ENCODE measurements at places on chromosomes 16 and 17.
A peak's percentile ranks its signal among the peaks of the same experiment; 100 is the strongest.

GRCh38 chr16:1377406-1378010, 25.8 kb downstream of the GNPTG start:
- DNase-seq = no peak

DNA sequence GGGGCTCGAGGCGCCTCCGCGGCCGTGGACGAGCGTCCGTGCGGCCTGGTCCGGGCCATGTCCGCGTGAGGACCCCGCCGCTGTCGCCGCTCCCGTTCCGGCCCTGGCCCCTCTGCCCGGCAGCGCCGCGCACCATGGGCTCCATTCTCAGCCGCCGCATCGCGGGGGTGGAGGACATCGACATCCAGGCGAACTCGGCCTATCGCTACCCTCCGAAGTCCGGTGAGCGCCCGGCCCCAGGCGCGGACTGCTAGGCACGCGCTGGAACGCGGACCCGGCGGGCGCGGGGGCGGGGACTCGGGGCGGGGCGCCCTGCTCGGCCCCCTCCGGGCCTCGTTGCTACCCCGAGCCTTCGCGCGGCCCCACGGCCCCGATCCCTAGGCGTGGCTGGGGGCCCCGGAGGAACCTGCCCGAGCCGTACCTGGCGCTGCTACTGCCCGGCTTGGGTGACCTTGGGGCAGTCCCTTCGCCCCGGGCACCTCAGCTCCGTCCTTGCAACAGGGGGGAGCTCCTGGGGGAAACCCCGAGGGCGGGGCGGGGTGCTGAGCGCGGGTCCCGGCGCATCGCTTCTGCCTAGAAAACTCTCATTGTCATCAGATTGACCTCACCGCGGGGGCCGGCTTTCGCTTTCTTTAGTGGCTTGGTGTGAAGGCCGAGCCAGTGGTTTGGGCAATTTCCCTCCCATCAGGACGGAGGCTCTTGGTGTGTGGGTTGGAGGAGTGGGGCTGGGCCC, 367 bp downstream of the MGRN1 start:
- DNase-seq = peak; percentile 76

DNA sequence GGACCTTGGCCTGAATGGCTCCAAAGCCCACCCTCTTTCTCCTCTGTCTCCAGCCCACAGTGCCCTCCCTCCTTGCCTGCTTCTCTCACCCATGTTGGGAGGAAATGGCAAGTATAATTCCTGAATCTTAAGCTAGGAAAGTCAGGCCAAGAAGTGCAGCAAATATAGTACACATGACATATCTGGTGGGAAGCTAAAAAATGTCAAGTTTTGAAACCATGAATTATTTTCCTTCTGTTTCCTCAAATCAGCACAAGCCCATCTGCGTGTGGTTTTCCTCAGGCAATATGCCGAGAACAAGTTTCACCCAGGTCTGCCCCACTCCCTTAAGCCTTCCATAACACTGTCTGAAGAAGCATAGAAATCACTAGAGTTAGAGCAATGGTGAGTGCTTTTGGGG, 502.8 kb upstream of the CDH11 start:
- no peak for DNase-seq

GRCh38 chr17:28406473-28406814, 432 bp upstream of the SLC46A1 start:
- DNase-seq = no peak

DNA sequence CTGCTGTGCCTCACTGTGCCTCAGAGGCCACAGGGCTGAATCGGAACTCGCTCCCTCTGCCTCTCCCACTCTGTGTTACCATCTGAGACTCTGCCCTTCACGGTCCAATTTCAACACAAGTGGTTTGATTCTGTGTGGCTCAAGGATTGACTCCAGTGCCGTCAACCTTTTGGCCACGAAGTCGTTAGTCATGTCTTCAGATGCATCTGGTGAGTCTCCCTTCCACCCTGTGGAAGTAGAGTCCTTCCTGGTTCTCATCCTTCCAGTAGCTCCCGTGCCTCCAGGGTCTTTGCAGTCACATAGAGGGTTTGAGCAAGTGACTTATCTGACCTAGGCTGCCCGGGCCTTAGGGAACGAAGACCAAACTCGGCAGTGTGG, 51.2 kb downstream of the PGS1 start:
- DNase-seq = no peak

- DNase-seq = no peak
Measured at GRCh38 chr16:845351-845745, 44.8 kb upstream of the GNG13 start.

GRCh38 chr17:28533091-28533807, 19.2 kb downstream of the UNC119 start:
- DNase-seq = no peak

- DNase-seq = no peak
Measured at GRCh38 chr17:43658900-43659299, 2.8 kb downstream of the MEOX1 start.

- no peak for DNase-seq
Measured at GRCh38 chr17:15456972-15457722, 10.3 kb downstream of the CDRT4 start.

DNA sequence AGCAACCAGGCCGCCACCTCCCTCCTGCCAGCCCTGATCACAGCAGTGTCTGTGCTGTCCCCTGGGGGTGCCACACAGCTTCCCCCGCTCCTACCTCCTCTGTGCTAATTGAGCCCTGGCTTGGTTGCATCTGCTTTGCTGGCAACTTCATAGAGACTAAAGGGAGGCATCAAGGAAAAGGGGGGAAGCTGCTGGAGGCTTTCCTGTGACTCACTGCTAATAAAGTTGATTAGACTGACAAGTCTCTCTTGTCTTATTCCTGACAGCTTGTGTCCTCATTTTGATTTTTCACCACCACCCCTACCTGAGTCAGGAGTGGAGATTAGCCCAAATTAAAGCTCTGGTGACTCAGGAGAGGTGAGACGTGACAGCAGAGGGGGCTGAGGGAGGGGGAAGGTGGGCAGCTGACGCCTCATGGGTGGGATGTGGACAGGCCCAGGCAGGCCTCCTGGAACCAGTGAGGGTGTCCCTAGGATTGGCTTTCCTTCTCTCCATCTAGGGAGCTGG, 310.0 kb downstream of the CBLN1 start:
- no peak for DNase-seq

- DNase-seq = no peak
Measured at GRCh38 chr17:42924891-42925290, 24.3 kb downstream of the G6PC1 start.

GRCh38 chr17:57924677-57925076, 30.5 kb downstream of the CUEDC1 start:
- DNase-seq = no peak

DNA sequence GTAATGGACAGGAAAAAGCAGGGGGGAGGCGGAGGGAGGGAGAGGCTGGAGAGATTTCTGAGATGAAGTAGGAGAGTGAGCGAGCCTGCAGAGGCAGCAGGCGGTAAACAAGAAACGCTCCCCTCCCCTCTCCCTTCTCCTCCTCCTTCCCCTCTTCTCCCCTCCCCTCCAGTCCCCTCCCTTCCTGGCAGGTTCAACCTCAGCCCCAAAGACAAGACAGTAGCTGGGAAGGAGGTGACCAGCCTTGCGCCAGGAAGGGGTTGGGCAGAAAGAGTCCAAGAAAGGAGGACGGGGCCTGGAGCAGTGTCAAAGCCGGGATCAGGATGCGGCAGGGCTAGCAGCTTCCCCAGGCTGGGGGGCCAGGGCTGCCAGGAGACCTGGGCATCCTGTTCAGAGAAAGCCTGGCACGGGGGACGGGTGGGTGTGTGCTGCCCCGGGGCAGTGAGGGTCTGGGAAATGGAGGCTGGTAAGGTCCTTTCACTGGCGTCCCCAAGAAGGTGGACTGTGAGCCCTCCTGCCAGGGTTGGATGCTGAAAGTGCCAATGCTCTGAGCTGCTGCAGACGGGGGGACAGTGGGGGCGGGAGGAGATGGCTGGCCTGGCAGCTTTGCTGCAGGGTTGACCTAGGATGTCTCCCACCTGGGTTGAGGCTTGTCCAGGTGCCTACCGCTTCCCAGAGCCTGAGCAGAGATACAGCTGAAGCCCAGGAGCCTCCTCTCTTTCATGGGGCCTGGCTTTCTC, 261.6 kb upstream of the TNRC6C start:
- no peak for DNase-seq

- no peak for DNase-seq
Measured at GRCh38 chr17:46139432-46140210, 53.6 kb downstream of the KANSL1 start.

DNA sequence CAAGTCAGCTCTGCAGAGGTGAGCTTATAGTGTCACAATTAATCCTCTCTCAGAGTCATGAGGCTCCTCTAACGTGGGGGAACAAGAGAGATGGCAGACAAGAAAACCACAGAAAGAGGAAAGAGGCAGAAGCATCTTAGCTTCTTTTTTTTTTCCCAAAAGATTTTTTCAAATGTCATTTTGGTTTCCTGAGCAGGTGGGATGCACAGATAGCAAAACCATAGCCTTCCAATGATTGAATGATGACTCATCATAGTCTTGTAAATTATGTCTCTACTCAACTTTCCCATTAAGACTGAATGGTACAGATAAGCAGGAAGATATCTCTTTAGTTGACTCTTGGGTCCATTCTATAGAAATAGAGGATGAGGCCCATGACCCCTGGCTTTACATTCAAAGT, 162.8 kb upstream of the ZFHX3 start:
- no peak for DNase-seq

DNA sequence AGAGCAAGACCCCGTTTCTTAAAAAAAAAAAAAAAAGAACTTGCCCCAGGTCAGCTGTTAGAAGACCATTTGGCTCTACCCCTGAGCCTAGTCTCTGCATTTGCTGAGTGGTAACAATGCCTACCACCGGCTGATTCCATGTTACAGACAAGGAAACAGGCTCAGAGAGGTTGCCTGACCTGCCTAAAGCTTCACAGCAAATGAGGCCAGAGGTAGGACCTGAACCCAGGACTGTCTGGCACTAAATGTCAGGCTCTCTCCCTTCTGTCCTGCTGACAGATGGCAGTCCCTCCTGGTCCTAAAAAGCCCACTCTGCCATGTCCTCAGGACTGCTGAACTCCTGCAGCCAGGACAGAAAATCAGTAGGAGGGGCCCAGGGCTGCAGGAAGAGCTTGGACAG, 5.8 kb downstream of the STX1B start:
- no peak for DNase-seq

DNA sequence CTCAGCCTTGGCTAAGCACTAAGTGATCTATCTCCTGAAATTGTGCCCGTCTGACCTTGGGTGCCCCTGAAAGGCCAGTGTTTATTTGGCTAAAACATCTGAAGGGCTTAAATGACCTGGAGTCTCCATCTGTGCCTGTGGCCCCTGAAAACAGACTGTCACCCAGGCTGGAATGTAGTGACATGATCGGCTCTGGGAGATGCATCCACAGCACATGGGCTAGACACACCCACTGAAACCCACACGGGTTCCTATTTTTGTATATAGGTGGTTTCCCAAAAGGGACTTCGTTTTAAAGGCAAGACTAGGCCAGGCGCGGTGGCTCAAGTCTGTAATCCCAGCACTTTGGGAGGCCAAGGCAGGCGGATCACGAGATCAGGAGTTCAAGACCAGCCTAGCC, 13.5 kb downstream of the CEP295NL start:
- DNase-seq = peak; percentile 22

DNA sequence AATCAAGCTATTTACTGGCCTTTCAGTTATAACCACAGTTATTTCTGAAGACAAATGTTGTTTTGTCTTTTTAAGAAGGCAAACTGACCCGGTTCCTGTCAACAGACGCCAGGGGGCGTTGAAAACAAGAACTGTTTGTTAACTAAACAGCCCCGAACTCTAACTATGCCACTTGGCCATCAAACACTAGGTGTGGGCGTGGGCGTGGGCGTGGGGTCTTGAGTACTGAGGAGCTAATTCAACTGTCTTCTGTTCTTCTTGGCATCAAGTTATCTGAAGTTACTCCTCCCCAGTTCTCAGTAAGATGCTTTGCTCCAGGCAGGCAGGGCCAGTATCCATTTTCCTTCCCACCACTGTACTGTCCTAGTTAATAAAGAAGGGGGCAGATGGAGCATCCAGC, 63.3 kb upstream of the MTMR4 start:
- DNase-seq = peak; percentile 60

GRCh38 chr17:1452836-1453235, 3.2 kb downstream of the CRK start:
- no peak for DNase-seq

DNA sequence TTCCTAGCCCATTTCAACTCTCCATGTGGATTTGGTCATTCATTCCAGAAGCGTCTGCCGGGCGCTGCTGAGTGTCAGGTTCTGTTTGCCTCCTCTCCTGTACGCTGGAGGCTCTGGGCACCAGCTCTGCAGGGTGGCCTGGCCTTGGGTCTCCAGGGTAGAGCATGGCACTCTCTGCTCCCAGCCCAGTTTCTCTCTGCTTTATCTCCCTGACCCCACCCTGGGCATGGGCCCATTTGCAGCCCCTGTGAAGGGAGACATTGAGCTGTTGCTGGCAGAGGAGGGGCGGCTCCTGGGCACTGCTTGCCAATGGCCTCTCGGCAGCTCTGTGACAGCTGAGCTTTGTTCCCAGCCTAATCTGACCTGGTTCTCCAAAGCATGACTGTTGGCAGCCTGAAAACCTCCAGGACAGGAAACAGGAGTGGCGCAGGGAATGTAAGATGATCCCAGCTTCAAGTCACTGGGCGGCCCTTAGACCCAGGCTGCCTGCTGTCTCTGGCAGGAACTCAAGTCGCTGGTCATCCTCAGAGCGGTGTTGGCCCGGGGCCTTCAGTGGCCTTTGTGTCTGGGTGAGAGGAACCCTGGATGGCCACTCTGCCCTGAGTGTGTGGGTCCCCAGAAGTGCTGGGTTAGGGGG, 146.8 kb downstream of the SEC14L1 start:
- DNase-seq = no peak

DNA sequence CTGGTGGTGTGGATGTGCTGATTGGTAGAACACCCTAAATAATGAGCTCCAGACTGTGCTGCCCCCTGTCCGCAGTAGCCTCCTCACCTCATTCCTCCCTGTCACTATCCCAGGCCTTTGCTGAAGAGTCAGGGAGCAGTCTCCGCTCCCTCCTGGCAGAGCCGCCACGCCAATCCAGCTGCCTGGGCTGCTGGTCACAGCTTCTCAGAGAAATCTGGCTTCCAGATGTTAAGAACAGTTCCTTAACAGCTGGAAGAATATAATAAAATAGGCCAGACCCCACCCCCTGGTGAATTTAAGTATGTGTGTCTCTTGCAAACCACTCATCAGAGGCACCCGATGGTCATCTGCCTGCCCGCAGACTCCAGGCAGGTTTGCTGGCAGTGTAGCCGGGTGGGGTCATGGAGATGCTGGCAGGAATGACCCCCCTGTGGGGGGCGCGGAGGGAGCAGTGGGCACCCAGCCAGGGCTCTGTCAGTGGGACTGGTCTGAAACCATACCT, 161.0 kb downstream of the CCDC182 start:
- DNase-seq = no peak

DNA sequence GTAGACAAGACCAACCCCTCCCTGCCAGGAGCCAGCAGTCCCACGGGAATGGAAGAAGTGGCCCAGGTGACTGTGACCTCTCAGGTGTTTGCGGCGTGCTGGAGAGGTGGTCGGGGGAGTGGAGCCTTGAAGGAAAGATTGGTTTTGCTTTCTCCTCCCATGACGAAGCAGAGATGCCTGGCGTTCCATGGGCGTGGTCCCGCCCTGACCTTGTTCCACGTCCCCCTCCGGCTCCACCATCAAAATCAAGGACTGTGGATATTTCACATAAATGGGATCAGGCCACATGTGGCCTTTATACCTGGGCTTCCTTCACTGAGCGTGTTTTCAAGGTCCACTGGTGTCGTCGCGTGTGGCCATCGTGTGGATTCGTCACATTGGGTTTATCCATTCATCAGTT, 270.6 kb upstream of the TNRC6C start:
- DNase-seq = no peak

- DNase-seq = no peak
Measured at GRCh38 chr17:15441315-15441714, 26.1 kb downstream of the CDRT4 start.
